Thymus (tissue), 14 donors: ENCODE measurements at places on chromosomes 2 and 18.

- no peak for DNase-seq
Measured at GRCh38 chr2:40721595-40721994, 269.7 kb upstream of the SLC8A1 start.

GRCh38 chr2:223889229-223889628 is 51.8 kb upstream of the AP1S3 start:
- DNase-seq, result no peak

GRCh38 chr18:75128051-75128605 is 80.8 kb downstream of the PTGR3 start:
- no peak for DNase-seq

GRCh38 chr2:567865-568638 is 109.2 kb downstream of the TMEM18 start:
- no peak for DNase-seq

DNA sequence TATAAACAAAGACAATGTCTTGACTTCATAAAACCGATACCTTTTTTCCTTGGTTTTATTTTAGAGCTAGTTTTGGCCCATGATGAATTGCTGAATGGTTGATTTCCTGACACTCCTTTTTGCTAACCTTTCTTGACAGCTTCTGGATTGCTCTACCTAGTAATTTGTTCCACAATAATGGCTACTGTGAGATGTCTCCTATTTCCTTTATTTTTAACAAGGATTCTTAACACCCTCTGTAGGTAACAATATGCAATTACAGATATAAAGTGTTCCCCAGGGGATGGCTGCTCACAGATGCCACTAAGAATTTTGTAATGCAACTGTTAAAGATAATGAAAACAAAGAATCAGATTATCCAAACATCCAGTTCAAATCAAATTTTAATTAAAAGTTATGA is 100.8 kb upstream of the ATP5MC3 start:
- DNase-seq, result peak; percentile 4
